ENCODE measurements at places on chromosomes 6 and 20. TPM values are rescaled to one million over a fixed set of nuclear protein-coding genes. Genes with fewer than 3 reads are reported as not detected.

GRCh38 chr6:114419175-114419574, 76.4 kb upstream of the HS3ST5 start:
- DNase-seq, result no peak

Gene C4A
- polyA plus RNA-seq, result 40.7 TPM

Gene TDRD6
- 0.27 TPM for polyA plus RNA-seq

GRCh38 chr6:1659816-1660215, 50.1 kb downstream of the FOXC1 start:
- no peak for DNase-seq

Gene DDR1
- polyA plus RNA-seq, result 46.9 TPM

DNA sequence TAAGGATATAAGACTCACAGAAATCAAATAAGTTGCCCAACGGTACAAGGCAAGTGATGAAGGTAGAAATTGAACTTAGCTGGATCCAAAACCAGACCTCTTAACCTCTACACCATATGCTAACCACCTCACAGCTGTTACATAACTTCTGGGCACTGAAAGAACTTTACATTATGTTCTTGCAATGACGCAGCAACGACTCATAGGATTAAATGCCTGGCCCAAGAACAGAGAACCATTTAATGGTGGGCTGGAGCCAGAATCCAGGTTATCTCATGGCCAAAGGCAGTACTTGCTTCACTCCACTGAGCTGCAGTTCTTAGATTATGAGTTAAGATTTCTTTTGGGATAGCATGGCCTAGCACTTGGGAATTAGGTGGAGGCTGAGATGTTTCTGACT, 4.4 kb downstream of the TRMT6 start:
- no peak for DNase-seq

Gene MRPS26
- 69.9 TPM for polyA plus RNA-seq
